ENCODE measurements at places on chromosomes 12 and 14. TPM values are rescaled to one million over a fixed set of nuclear protein-coding genes. Genes with fewer than 3 reads are reported as not detected.
A peak's percentile ranks its signal among the peaks of the same experiment; 100 is the strongest.

DNA sequence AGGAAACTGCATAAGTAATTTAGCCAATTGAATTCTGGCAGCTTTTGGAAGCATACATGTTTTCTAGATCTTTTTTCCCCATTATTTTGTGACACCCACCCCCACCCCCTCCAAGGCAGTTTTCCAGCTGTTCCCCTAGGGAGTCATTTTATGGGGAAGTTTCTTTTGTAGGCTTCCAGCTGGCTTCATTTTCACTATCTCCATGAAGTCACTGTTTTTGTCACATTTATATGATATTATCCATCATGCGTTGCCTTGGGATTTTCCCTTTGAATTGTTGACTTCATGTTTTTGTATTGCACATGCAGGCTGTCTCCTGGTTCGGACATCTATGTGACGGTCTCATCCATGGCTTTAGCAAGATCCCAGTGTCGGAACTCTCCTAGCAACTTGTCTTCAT is 233.6 kb upstream of the RGS6 start:
- H3K4me1 ChIP-seq: peaks cover 3% of the 10 kb centered on the region
- H3K27me3 ChIP-seq: no peaks in the 10 kb centered on the region
- H3K4me3 ChIP-seq: no peak overlapping the region
- H3K36me3 ChIP-seq: peaks cover 30% of the 10 kb centered on the region
- DNase-seq: no peak
- peak overlapping the region; percentile 10 for H3K27ac ChIP-seq

DNA sequence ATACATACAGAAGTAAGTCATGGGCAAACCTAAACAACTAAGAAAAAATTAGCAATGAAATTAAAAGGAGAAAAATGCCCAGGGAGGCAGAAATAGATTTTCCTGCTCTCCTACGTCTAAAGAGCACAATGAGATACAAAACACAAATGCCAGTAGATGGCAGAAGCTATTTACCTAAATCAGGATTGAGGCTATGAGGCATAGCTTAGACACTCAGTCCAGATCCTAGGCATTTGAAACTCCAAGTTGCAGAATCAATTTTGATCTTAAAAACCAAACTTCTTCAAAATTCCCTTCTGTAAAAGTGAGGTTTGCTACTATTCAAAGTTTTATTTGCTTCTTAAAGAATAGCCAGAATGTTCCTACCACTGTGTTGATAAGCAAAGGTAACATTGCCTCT is 368.6 kb downstream of the DAD1 start:
- no peak for DNase-seq
- peak overlapping the region; percentile 50 for H3K27ac ChIP-seq
- H3K27me3 ChIP-seq: no peaks in the 10 kb centered on the region
- H3K4me1 ChIP-seq: peaks cover 7% of the 10 kb centered on the region
- H3K36me3 ChIP-seq: no peaks in the 10 kb centered on the region
- no peak overlapping the region for H3K4me3 ChIP-seq

- peaks cover 3% of the 10 kb centered on the region for H3K4me1 ChIP-seq
- no peak overlapping the region for H3K4me3 ChIP-seq
- H3K27ac ChIP-seq: no peak overlapping the region
- DNase-seq: no peak
Observed at GRCh38 chr12:108337235-108338223, 1.6 kb downstream of the CMKLR1 start.

DNA sequence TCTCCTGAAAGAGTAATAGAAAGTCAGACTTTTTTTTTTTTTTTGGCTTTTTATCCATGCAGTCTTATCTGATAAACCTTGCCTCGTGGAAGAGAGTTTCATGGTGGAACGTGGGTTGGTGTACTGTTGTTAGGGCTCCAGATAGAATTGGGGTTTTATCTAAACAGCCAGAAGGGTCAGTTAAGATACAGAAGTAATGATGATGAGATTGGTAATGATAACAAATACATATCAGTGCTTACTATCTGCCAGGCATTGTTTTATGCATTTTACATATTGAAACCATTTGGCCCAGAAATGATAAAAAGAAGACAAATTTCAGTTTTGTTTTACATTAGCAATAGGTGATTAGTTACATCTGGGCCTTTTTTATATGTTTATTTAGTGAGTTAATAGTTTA is 372.8 kb upstream of the PRICKLE1 start:
- no peak overlapping the region for H3K27ac ChIP-seq
- no peaks in the 10 kb centered on the region for H3K36me3 ChIP-seq
- no peaks in the 10 kb centered on the region for H3K27me3 ChIP-seq
- no peak overlapping the region for H3K4me3 ChIP-seq
- no peak for DNase-seq
- no peaks in the 10 kb centered on the region for H3K4me1 ChIP-seq

- H3K27me3 ChIP-seq: no peaks in the 10 kb centered on the region
- no peak overlapping the region for H3K27ac ChIP-seq
- no peak for DNase-seq
- H3K4me1 ChIP-seq: peaks cover 8% of the 10 kb centered on the region
Observed at GRCh38 chr12:13085968-13086686, 17.3 kb downstream of the GSG1 start.

DNA sequence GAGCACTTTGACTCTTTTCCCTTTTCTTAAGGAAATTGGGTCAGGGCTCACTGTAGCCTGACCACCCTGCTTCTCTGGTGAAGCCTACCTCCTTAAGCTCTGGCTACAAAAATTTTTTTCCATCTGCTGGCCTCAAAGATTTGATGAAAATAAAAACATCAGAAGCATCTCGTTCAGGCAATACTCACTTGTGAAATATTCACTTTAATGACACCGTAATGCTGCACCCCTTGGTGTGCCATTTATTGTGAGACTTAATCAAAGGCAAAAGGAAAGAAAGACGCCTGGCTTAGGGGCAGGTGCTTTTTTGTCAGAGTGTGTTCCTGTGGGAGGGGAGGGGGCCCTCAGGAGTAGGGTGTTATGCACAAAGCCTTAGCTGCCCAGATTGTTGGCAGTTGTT is 155.0 kb upstream of the TMPO start:
- H3K4me3 ChIP-seq: no peak overlapping the region
- DNase-seq: no peak
- H3K4me1 ChIP-seq: no peaks in the 10 kb centered on the region
- H3K36me3 ChIP-seq: no peaks in the 10 kb centered on the region
- H3K27me3 ChIP-seq: peaks cover 16% of the 10 kb centered on the region
- H3K27ac ChIP-seq: no peak overlapping the region

DNA sequence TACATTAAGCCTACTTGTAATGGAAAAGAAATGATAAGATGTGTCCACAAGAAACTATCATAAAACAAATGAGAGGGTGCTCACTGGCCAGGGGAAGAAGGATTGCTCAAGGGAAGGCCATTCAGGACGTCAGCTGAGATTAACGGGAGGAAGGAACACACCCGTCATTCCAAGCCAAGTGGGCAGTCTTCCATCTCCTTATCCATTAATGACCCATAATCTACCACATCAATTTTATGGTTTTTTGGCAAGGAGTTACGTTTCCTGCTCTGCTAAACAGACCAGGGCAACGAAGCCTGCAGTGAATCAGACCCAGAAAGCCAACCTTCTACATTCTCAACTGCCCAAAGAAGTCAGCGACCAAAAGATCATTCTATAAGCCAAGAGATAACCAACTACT is 25.1 kb downstream of the PRKAB1 start:
- H3K4me3 ChIP-seq: no peak overlapping the region
- no peaks in the 10 kb centered on the region for H3K4me1 ChIP-seq
- H3K27me3 ChIP-seq: no peaks in the 10 kb centered on the region
- no peak overlapping the region for H3K27ac ChIP-seq
- peaks cover 13% of the 10 kb centered on the region for H3K36me3 ChIP-seq
- DNase-seq: no peak

- no peak overlapping the region for H3K4me3 ChIP-seq
- H3K36me3 ChIP-seq: no peaks in the 10 kb centered on the region
- peaks cover 3% of the 10 kb centered on the region for H3K27me3 ChIP-seq
- no peak for DNase-seq
Observed at GRCh38 chr14:36810209-36810608, 148.5 kb downstream of the PAX9 start.

DNA sequence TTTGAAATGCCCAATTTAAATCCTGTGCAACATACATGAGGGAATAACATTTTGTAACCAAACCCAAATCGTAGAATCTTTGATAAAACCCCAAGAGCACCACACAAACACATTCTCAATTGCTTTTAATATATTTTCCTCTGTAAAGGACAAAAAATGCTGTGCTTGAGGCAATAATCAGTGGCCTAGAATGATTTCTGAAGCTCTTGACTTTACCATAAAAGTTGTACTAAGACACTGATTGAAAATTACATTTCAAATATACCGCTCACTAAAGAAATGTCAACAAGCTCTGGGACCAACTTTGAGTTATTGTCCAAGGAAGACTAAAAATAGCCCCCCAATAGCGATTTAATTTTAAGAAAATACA is 1.5 kb downstream of the EML5 start:
- peaks cover 18% of the 10 kb centered on the region for H3K4me1 ChIP-seq
- H3K27me3 ChIP-seq: no peaks in the 10 kb centered on the region
- H3K4me3 ChIP-seq: peak overlapping the region; percentile 88
- H3K27ac ChIP-seq: no peak overlapping the region

DNA sequence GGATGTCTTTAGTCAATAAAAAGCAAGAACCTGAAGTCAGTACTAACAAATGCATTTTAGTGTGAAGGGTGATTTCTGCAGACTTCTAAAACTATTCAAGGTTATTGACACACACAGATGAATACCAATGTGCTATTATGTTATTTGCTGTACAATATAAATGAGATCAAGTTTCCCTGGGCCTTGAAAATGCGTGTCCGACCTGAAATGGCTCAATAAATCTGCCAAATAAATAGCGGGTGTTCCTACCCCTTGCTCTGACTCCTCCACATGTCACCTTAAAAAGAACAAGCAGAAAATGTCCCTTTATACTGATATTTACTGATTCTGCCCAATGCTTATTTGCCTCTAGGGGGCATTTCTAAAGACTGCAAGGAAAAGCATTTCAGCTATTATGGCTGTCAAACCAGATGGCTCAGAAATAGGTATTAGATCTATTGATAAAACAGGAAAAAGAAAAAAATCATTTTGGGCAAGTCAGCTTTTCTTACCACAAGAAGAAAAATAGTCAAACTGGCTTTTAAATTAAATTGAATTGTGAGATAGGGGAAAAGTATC is 367.3 kb upstream of the KITLG start:
- no peak overlapping the region for H3K27ac ChIP-seq
- DNase-seq: no peak
- H3K36me3 ChIP-seq: no peaks in the 10 kb centered on the region
- no peak overlapping the region for H3K4me3 ChIP-seq
- no peaks in the 10 kb centered on the region for H3K4me1 ChIP-seq

- no peak for DNase-seq
- H3K4me1 ChIP-seq: no peaks in the 10 kb centered on the region
- H3K27ac ChIP-seq: no peak overlapping the region
- H3K4me3 ChIP-seq: no peak overlapping the region
- H3K36me3 ChIP-seq: no peaks in the 10 kb centered on the region
Observed at GRCh38 chr12:69844416-69844815, 19.4 kb downstream of the MYRFL start.

DNA sequence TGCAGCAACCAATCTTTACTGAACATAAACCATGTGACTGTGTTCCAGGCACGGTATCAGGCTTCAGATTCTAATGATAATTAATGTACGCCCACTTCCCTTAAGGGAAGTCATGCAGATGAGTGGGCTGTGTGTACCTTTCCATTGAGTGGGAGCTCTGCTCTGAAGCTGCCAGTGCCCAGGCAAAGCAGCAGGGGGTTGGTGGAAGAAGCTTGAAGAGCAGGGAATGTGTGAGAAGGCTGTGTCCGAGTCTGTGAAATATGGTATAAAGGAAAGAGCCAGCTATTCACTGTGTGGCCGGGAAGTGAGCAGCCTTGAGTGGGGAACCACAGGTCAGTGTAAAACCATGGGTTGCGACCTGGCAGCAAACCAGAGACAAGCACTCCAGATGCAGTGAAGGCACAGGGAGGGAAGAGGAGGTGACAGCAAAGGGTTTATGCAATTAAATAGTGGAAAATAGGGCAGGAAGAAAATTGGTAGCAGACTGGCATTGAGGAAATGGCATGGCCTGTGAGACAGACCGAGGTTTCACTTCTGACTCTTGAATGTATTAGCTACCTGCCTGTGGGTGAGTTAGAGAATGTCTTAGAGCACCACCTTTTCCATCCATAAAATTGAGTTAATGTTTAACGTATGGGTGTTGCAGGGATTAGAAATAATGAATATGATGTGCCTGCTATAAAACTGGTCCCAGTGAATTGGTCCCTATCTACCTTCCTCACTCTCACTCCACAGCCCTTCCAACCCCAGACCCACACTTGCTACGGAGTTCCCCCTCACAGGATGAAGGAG is 116.4 kb downstream of the NTF3 start:
- H3K27ac ChIP-seq: no peak overlapping the region
- no peak overlapping the region for H3K4me3 ChIP-seq
- no peak for DNase-seq
- peaks cover 6% of the 10 kb centered on the region for H3K27me3 ChIP-seq
- no peaks in the 10 kb centered on the region for H3K36me3 ChIP-seq

DNA sequence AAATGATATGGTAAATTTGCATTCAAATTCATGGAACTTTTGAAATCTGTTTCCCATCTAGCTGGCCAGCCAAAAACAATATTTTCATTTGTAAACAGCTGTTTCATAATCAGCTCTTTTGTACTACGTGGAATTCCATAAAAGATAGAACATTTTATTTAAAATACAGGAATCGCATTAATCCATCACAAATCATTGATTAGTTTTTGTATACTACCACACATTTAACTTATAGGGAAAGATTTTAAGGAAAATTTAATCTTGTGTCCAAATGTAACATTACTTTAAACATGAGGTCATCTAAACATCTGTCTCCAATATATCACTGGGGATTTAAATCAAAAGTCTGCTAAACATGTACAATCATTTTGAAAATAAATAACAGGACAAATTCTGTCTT is 33.5 kb downstream of the SLC25A21 start:
- no peak for DNase-seq
- no peak overlapping the region for H3K27ac ChIP-seq
- H3K36me3 ChIP-seq: no peaks in the 10 kb centered on the region
- H3K27me3 ChIP-seq: peaks cover 2% of the 10 kb centered on the region
- no peak overlapping the region for H3K4me3 ChIP-seq

DNA sequence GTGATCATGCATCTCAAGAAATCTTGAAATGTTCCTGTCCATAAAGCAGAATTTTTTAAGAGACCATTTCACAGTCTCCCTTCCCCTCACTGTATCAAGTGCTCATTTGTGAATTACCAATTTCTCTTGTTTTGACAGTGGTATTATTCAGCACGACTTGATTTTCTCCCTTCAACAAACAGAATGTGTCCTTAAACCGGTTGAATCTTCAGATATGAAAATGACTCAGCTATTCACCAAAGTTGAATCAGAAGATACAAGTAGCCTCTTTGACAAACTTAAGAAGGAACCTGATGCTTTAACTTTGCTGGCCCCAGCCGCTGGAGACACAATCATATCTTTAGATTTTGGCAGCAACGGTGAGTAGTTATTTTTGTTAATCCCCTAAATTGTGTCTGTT is 25.5 kb upstream of the SNAPC1 start:
- no peaks in the 10 kb centered on the region for H3K27me3 ChIP-seq
- peaks cover 74% of the 10 kb centered on the region for H3K36me3 ChIP-seq
- H3K4me1 ChIP-seq: peaks cover 25% of the 10 kb centered on the region
- no peak overlapping the region for H3K4me3 ChIP-seq
- peak overlapping the region; percentile 54 for H3K27ac ChIP-seq

The M6PR gene
- 139 TPM for total RNA-seq

The IL31 gene
- total RNA-seq: not detected

The ACVRL1 gene
- total RNA-seq: not detected

The LUM gene
- not detected for total RNA-seq

The SERPINA1 gene
- 3.1 TPM for total RNA-seq

The TEX22 gene
- 2.0 TPM for total RNA-seq

The IFT81 gene
- 1.7 TPM for total RNA-seq

All from activated naive CD4-positive, alpha-beta T cell treated with anti-CD3 and anti-CD28 coated beads for 36 hours (primary cell).